ENCODE measurements at places on chromosomes 12 and 14.

DNA sequence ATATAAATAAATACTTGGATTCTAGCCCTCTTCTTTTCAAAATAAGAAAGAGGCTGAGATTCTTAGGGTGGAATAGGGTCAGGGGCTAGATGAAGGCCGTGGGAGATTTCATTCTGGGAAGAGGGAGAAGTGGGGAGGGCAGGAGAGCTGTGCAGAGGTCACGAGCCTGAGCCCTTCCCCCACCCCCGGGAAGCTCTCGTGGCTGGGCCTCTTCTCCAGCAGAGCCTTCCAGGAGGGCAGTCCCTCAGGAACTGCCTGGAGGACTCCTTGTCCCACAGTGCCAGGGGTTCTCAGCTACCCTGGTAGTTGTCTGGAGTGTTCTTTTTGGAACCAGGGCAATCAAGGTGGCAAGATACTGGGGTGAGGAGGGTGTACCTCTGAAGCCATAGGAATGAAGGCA is 94.0 kb downstream of the ESR2 start:
- no peak for DNase-seq

DNA sequence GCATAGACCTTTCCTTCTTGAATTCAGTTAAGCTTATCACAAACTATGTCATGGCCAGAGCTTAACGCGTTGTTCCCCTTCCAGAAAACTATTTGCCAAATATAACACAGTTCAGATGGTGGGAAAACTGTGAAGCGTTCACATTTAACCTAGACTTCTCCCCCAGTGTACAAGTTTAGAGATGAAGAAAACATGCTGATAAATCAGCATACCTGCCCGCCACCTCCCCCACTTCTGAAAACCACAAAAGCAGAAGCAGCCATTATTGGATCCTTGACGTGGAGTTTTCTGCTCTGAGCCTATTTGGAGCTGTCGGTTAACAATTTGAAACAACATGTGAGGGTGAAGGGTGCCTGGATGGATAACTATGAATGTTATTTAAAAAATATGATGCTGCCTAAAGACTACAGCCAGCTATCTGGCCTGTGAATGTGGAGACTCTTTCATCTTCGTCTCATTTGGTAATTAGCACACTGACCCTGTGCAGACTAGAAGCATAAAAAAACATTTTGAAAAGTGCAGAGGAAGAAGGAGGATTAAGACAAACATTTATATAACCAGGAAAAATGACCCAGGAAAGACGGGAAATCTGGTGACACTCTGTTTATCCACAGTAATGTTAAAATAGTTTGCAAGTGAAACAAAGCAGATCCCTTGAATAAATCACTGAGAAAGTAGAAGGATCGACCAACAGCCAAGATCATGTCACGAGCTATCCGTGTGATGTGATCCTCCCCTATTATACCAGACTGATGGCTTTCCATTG is 408.2 kb downstream of the AEBP2 start:
- DNase-seq, result no peak

GRCh38 chr12:1325666-1326065 is 268.7 kb downstream of the FBXL14 start:
- DNase-seq, result no peak

- DNase-seq, result no peak
Measured at GRCh38 chr12:13924286-13924685, 57.1 kb downstream of the GRIN2B start.

- no peak for DNase-seq
Measured at GRCh38 chr12:116537101-116537904, 21.9 kb upstream of the MAP1LC3B2 start.

GRCh38 chr12:22310709-22311108 is 23.8 kb downstream of the ST8SIA1 start:
- no peak for DNase-seq

DNA sequence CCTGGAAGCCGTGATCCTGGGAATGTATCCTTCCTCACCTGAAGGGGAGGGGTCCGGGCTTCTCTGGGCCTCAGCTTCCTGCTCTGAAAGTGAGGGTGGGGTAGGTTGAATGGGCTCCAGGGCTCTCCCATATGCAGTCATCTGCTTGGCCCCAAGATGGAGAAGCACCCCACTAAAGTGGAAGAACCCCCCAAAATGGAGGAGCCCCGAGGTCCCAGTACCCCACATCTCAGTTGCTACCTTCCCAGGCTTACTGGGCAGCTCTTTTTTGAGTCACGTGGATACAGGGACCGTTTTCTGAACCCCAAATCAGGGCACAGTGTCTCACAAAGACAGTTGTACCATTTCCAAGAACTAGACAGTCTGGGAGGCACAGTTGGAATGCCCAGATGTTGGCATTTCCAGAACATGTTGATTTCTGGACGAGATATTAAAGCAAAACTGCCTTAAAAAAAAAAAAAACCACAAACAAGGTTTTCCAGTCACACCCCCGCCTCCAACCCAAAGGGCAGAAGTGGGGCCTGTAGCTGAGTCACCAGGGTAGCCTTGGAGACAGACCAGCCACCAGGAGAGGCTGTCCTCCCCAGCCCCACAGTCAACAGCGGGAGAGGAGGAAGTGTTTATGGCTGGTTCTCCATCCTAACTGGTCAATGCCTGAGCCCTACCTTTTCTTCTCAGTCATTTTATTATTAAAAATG is 12.1 kb downstream of the VASH1 start:
- no peak for DNase-seq

- DNase-seq, result no peak
Measured at GRCh38 chr12:68319988-68320623, 12.1 kb downstream of the MDM1 start.

DNA sequence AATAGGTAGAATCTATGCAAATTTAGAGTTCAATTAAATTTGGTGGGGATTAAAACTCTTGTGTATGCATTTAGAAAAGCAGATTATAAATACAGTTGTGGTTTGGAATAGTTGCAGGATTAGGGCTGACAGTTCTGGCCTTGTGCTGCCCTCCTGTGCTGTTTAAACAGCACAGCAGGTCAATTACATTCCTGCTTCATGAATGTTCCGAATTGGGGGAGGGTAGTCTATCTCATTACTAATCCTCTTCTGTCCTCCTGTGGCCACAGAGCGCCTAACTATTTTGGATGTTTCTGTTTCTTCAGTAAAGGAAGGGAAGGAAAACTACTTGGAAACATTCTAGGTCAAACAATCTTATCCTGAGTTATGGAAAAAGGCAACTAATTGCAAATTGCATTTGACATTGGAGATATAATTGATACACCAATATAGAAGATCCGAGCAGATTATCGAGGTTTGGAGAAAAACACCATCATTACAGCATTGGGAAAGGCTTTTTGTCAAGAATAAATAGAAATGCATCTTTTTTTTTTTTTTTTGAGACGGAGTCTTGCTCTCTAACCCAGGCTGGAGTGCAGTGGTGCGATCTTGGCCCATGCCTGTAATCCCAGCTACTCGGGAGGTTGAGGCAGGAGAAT is 8.7 kb upstream of the GPR19 start:
- no peak for DNase-seq

- DNase-seq, result no peak
Measured at GRCh38 chr14:71324767-71325272, 417.6 kb downstream of the PCNX1 start.

GRCh38 chr14:96909841-96910364 is 112.7 kb downstream of the VRK1 start:
- no peak for DNase-seq

DNA sequence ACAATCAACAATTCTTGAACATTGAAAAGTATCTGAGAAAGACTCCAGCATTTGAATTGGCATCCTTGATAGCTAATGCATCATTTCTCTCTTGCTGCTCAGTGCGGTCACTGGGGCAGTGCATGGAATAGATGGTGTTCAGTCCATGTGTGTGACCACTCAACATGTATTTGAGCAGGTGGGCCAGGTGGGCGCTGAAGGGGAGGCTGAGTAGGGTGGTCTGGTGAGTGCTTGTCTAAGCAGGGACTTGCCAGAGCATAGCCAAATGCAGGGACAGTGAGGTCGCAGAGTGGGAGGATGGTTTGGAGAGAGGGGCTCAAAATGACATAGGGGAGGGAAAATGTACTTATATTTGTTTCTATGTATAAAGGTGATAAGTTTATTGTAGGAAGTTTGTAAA is 409.0 kb downstream of the TMEM121 start:
- no peak for DNase-seq

DNA sequence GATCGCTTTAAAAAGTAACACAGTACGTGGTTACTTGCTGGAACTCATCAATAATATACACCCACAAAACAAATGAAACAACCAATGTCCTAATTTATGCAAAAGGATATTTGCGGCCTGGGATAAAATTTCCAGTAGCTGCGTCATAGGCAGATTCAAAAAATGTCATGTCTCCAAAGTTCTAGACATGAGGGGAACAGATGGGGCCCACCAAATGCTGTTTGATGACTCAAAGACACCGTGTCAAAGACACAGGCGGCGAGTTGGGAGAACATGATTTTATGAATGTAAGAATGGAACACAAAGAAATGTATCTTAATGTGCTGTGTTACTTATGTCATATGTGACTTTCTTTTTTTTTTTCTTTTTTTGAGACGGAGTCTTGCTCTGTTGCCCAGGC is 34.3 kb upstream of the NCOR2 start:
- no peak for DNase-seq

- DNase-seq, result no peak
Measured at GRCh38 chr12:46473634-46474329, 101.2 kb upstream of the SLC38A2 start.

- no peak for DNase-seq
Measured at GRCh38 chr12:102971227-102971626, 13.8 kb downstream of the ASCL1 start.

DNA sequence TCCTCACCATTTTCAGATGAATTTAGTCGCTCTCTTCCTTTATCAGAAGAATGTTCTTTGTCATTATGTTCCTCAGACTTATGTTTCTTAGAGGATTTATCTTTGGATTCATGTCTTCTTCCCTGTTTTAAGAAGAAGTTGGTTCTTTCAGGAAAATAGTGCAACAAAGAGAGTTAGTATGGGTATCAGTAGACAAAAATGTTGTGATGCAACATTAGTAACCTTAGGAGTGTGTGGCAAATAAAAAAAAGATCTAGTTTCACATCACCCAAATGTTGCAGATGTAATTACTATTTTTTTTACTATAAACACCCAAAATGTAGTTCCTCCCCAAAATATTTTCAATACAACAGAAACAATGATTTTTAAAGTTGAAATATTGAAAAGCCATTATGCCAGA is 7.8 kb downstream of the RSRC2 start:
- no peak for DNase-seq

- no peak for DNase-seq
Measured at GRCh38 chr12:6392504-6392903, 8.5 kb downstream of the LTBR start.

DNA sequence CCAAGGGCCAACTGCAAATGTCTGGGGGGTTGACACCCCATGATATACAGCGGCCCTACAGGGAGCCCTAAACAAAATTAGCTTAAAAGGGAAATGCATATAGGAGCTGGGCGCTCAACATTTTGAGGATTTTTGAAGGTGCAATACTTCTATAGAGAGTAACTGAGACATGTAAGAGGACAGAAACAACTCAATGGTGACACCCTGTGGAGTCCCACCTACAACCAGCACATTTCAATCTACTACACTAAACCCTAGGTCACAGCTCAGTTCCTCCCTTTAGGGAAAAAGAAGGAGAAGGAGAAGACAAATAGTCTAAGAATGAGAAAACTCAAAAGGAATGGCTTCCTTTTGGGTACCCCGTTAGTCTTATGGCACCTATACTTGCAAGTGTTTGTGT is 1010.5 kb upstream of the NOVA1 start:
- no peak for DNase-seq

DNA sequence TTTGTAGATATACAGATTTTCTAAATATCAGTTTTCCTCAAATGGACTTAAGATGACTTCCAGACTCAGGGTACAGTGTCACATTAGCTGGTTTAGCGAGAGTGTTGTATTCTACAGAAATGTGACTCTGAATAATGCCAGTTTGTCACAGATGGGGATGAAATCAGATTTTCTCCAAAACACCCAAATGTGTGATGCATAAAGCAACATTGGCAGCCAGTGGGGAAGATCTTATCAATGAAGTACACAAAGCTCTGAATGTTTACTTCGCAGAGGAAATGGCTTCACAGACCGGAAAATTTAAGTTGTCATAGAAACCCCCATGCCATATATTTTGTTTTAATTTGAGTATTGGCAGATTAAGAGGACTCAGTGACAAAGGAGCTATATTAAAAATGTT is 29.9 kb downstream of the ANO4 start:
- no peak for DNase-seq

DNA sequence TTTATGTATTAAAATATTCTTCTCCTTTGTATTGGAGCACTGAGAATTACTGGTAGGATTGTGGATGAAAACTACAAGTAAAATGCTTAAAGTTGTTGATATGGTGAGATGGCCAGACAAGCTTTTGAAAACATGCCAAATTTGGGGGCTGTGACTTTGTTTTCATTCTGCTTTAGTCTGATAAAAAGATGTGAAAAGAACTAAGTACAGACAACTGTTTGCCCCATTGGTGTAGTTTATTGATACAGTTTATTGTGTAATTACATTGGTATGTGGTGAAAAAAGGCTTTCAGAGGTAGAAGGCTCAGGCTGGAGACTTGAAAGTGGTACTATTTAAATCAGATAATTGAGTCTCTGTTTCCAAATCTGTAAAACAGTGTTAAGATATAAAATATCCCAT is 746.8 kb downstream of the DIO2 start:
- DNase-seq, result no peak

DNA sequence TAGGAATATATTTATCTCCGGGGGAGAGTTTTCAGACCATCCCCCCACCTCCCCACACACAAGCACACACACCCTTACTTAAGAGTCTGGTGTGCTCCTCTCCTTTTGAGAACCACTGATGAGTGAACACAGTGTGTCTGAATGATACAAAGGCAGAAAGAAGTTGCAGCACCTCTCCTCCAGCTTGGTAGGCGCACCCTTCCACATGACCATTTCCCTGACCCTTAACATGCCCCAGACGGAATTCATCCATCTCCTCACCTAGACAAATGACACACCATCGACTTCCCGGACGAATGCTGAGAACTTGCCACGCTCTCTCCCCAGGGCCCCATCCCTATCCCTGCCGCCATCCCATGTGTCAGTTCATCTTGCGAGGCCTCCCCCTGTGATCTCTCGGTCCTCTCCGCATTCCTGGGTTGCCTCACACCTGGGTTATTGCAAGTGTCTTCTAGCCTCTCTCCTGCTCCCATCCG is 3.9 kb downstream of the TNFRSF1A start:
- DNase-seq, result no peak

- no peak for DNase-seq
Measured at GRCh38 chr14:27077214-27077613, 479.4 kb upstream of the NOVA1 start.

GRCh38 chr12:2461046-2461445 is 333.7 kb upstream of the FKBP4 start:
- no peak for DNase-seq

Data from stimulated activated CD8-positive, alpha-beta memory T cell treated with anti-CD3 and anti-CD28 coated beads, Interleukin-4, amount 100 ng/mL, for 1 hour (primary cell).